ENCODE measurements at places on chromosomes 4 and X.

DNA sequence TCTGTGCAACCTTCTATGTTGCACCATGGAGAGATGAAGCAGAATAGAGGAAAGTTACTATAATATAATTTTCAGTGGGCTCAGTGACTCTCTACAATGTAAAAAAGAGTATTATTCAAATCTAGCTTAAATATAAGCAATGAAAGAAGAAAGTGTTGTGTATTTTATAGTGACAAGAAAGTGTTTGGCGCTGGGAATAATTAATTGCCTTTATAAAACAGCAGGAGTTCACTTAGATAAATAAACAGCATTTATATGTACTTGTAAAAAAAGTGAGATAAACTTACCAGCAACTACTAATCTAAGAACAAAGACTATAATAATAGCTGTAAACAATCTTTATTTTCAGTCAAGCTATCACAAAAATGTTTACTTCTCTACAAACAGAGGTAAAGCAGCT is 488.9 kb upstream of the PCDH10 start:
- no peak for DNase-seq

DNA sequence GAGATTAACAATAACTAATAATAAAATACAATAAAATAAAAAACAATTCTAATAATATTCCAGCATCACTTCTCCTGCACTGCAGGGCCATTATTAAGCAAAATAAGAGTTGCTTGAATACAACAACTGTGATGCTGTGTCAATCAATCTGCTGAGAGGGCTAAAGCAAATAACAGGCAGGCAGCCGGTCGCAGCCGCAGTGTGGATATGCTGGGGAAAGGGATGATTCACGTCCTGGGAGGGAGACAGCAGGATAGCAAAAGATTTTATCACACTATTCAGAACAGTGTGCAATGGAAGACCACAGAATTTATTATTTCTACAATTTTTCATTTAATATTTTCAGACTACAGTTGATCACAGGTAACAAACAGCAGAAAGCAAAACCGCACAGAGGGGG is 76.5 kb upstream of the SMARCAD1 start:
- no peak for DNase-seq

DNA sequence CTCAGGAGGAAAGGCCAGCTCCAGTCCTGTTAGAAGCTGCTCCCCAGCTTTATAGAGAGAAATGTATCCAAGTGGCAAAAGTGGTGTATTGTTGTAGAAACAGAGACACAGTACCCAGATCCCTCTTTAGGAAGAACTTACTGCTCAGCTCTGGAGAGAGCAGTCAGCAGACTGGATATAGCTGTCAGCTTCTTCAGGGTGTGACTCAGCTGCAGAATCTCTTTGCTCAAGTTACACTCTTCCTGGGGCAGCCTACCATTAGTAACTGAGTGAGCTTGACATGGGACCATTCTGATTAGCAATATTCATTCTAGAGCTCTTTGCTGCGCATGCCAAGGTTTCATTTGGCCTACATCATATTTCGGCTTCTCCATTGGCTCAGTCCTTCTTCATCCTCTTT is 40.5 kb downstream of the ATP1B4 start:
- DNase-seq: no peak

DNA sequence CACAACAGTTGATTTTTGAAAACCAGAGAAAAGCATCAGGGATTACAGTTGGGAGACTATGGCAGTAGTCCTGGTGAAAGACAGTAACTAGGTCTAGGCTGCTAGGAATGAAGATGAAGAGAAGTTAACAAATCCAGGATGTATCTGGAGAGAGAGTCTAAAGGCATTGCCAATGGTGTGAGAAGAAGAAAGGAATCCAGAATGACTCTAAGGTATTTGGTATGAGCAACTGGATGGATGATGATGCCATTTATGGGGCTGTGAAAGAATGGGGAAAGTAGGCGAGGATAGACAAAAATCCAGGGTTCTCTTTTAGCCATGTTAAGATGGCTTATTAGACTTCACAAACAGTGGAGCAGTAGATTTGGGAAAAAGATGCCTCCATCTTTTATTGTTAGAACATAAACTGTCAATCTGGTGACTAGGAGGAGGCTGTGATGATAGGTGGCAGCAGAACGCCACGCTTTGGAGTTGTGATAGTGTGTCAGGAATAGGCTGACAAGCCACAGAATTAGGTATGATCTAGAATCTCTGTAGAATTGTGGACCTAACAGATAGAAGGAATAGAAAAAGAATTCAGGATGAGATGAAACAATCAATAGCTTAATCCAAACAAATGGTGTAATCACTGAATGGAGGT is 27.3 kb upstream of the JADE1 start:
- DNase-seq: peak; percentile 55

GRCh38 chr4:181432335-181432734 is 810.9 kb upstream of the TENM3 start:
- DNase-seq: no peak

- no peak for DNase-seq
Measured at GRCh38 chr4:32226204-32226603, 1506.0 kb downstream of the PCDH7 start.

DNA sequence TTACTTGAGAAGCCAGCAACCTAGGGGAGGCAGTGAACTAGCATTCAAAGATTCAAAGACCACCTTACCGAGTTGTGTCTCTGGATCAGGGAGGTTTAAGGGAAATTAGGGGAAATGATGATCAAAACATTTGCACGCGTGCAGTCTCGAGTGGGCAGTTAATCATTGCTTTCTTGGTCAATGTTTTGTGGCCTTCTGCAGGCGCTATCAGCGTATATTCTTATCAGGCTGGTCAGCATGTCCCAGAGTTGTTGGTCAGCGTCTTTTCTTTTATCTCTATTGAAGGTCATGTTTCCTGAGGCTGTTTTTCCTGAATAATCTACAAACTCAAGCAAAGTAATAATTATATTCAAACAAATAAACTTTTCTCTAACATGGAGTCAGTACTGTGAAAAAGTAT is 84.0 kb upstream of the ZNF81 start:
- no peak for DNase-seq

DNA sequence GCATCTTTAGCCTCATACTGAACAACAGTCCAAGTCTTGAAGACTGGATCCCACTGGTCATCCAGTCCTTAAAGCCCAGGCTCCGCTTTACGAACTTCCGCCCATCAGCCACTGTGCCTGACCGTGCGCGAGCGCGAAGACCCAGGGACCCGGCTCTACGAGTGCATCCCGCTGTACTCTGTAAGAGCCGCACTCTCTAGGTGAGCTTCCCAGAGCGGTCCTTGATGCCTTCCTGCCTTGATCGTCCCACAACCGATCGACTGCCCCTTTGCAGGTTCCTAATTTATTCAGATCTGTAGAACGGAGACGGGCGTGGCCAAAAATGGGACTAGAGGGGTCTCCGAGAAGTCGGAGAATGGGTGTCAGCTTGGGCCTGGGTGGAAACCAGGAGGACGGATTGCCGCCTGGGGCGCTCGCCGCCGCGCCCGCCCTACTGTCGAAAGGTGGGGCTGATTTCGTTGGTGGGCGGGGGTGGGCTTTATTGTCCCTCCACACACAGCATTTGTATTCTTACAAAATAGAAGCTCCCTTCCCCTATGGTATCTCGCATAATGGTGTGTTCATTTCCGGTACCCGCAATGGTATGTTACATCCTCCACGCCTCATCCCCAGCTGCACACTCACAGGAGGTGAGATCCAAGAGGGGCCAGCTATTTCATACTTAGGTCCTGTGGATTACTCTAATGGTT is 42.3 kb upstream of the FAM156A start:
- DNase-seq: no peak

GRCh38 chrX:74925225-74926088 is at the start of gene NEXMIF:
Gene NEXMIF, minus strand, starts transcription at chrX:74925452.
- DNase-seq: no peak

All from effector CD4-positive, alpha-beta T cell (primary cell).